ENCODE measurements at places on chromosomes 3 and 15.

GRCh38 chr15:48096813-48097212 is 24.0 kb upstream of the SLC24A5 start:
- no peak for DNase-seq

DNA sequence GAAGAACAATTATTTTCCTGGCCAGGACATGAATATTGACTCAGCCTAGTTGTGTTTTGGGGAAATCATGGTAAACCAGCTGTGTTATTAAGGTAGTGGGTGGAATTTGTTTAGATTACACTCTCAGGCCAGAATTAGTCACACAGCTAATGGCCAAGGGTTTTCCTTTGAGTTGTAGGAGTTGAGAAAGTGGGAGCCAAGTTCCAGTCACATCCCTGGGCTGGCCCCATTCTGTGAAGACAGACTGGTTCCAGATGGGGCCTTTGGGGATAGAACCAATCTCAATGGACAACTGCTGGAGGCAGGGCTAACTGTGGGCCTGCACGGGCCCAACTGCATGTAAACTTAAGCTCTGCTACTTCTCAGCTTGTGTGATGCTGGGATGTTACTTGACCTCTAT is 1.4 kb upstream of the RASL12 start:
- no peak for DNase-seq

- DNase-seq = no peak
Observed at GRCh38 chr15:69604072-69604411, 151.4 kb downstream of the RPLP1 start.

DNA sequence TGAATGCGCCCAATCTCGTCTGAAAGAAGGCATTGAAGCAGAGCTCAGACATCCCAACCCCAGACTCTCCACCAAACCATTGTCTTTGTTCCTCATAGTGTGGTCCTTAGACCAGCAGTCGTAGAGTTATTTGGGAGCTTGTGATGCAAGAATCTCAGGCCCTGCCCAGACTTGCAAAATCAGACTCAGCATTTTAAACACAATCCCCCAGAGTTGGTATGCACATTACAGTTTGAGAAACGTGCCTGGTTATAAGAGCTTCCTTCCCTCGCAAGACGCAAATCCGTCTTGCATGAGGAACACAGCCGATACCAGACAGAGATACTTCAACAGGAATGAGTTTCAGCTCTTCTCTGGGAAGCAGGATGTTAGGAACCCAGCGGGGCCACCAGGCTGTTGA is 38.9 kb upstream of the IREB2 start:
- no peak for DNase-seq

DNA sequence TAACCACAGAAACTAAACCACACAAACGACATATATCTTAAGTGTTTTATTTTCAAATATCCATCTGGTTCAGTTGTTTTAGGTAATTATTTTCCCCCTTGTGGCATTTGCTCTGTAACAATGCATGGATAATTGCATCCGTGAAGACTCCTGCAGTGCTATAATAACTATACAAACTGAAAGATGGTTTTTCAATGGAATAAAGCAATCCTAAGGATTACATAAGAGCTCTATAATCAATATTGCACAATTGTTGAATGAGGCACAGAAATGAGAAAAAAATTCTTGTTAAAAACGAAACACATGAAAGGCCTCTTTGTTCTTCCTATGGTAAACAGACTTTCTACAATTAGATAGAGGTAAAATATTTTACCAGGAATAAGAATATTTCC is 446.0 kb upstream of the EPHA3 start:
- DNase-seq = no peak

GRCh38 chr3:184361532-184361931 is at the start of the genes CLCN2 and POLR2H:
TSS of gene CLCN2 (minus strand) at chr3:184361605. CDS start at chr3:184361479, 126 bp downstream.
TSS of gene POLR2H (plus strand) at chr3:184361710. CDS start at chr3:184363493, 1,783 bp downstream.
- peak; percentile 61 for DNase-seq

GRCh38 chr3:14440168-14440518 is 37.7 kb downstream of the SLC6A6 start:
- DNase-seq = no peak
